ENCODE measurements at places on chromosomes 12 and 14.

GRCh38 chr14:97315790-97316189, 518.6 kb downstream of the VRK1 start:
- no peak for DNase-seq

DNA sequence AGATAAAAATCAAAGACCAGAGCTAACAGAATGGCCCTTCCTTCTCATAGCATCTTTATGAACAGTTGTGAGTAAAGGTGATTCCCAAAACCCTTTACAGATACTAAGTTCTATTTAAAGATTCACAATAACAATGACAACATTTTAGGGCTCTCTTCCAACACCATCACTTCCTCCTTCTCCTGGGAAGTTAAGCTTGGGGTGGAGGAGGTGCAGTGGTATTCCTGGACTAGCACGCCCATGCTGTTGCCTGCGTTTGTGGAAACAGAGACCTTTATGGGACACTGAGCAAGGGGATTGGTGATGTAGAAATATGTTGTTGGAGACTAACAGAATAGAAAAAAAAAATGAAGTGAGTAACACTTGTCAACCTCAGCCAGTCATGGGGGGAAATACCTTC, 22.5 kb downstream of the SYNE2 start:
- no peak for DNase-seq

- DNase-seq = no peak
These were observed 73.9 kb upstream of the HIF1A start for GRCh38 chr14:61621444-61621843.

- DNase-seq = no peak
These were observed 31.7 kb downstream of the TDG start for GRCh38 chr12:103997286-103997900.

- DNase-seq = no peak
These were observed 21.2 kb downstream of the TRIM9 start for GRCh38 chr14:51073731-51074130.

DNA sequence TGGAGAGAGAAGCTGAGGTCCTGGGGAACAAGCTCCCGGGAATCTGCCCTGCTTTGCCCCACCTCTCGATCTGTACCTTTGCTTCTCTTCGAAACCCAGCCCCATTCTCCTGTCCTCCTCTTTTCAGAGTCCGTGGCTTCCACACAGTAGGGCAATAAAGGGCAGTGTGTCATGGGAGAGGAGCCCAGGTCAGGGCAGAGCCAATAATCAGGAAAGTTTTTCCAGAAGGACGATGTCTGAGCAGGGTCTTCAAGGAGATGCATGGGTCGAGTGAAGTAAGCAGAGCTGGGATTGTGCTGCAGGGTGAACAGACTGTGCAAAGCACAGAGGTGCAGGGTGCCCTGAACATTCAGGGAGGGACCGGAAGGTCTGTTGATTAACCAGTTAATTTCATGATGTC, 22.1 kb upstream of the SERPINA4 start:
- DNase-seq = no peak

GRCh38 chr12:94031763-94032162, 116.6 kb upstream of the PLXNC1 start:
- DNase-seq = no peak

GRCh38 chr12:51025338-51025835, 797 bp downstream of the SLC11A2 start:
- DNase-seq = no peak

- no peak for DNase-seq
These were observed 26.7 kb downstream of the OR10P1 start for GRCh38 chr12:55663391-55663790.

DNA sequence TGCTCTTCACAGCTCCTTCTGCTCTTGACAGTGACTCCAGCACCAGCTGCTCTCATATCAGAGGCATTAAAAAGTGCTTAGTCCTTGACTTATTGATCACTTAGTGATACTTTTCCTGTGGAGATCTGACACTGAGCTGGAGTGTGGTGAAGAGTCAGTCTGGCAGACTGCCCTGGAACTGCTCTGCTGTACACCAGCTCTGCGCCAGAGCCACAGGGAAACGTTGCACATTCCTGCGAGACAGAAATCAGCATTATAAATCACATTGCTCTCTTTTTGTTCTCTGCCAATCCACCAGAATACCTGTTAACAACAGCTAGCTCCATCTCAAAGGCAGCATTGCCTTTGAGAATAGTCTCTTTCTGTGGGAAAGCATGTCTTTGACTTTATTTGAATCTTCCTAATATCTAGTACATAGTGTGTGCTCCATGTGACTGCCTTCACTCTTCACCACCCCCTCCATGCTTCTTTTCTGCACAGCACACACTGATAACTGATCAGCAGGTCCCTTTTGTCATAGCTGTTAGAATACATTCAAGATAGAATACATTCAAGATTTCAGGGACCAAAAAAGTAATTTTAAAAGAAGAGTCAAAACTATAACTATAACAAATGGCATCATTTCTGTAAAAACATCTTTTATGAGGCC, 48.2 kb upstream of the VSX2 start:
- no peak for DNase-seq

GRCh38 chr12:112116232-112117060, 7.9 kb upstream of the NAA25 start:
- DNase-seq = no peak

- DNase-seq = no peak
These were observed 176.0 kb downstream of the CHST11 start for GRCh38 chr12:104632724-104633201.

DNA sequence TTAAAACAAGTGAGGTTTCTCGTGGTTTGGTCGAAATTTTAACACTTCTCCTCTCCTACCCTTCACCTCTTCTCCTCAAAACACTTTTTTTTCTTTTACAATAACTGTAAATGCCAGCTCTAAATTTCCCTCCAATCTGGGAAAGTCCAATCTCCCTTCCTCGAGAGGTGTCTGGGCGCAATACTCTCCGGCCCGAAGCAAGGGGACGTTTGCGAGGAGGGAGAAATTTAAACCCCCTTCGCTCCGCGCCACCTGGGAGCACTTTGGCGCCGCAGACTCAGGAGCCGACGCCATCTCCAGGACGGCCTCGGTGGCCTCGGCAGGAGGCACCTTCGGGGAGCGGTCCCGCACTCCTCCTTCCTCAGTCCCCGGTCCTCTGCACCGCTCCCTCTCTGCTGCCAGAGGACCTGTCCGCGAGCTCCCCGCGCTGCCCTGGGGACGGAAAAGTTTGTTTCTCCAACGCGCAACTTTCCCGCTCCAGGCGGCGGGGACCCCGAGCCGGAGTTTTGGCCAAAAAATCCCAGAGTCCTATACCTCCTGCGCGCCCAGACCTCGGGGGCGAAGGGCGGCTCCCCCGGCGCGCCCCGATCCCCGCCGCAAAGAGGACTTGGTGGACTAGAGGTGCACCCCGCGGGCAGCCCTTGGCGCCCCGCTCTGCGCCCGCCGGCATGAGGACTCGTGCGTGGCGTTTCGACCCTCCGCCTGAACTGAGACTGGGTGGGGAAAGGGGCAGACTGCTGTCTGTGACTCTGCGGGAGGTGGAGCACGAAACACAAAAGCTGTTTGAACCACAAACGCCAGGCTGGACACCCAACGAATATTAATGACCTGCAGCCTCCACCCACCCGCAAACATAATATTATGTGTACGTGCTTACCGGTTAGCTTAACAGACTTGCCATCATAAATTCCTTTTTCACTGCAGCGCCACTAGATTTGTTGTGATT, 95.2 kb upstream of the HMGA2 start:
- DNase-seq = no peak

DNA sequence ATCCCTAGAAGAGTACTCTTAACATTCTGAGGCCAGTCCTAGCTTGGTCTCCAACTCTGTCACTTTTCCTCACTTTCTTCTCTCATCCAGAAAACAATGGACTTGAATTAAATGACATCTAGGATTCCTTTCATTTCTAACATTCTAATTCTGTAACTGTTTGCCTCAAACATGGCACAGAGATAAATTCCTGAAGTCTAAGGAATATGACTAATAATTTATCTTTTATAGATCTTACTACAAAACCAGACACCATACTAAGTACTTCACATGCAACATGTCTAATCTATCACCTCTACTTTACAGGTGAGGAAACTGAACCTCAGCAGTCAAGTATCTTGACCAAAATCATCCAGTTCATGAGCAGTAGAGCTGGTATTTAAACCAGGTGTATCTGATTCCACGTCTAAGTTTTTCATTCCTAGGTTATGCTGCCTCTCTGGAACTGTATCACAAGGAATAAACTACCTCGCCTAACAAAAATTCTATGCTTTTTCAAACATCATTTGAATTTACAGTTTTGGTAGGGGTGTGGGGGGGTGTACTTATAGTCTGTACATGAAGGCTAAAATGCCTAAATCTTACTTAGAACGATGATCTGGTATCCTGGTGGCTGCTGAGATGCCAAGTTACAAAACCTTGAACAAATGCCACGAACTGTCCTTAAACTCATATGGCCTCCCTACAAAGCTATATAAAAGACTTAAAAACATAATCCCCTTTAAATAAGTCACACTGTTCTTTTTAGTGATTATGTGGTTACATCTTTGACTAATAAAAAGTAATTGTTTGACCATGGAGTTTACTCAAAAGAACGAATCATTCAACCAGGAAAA, 41.6 kb downstream of the ATXN2 start:
- no peak for DNase-seq

GRCh38 chr14:54572316-54572715, 5.4 kb downstream of the SAMD4A start:
- no peak for DNase-seq

GRCh38 chr12:25699454-25699853, 146.4 kb upstream of the LMNTD1 start:
- DNase-seq = no peak

GRCh38 chr12:122079033-122079531, 526 bp downstream of the MLXIP start:
- DNase-seq = no peak

DNA sequence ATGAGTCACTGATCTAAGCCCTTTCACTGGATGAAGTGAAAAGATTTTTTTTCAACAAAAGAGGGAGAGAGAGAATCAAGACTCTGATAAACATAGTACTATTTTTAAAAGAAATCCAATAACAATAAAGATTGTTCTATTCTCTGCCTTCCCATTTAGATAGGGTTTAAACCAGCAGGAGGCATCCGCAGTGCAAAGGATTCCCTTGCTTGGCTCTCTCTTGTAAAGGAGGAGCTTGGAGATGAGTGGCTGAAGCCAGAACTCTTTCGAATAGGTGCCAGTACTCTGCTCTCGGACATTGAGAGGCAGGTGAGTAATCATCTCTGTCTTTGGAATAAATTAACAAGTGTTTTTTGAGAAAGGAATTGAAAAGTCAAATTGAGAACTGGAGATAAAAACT, 124.9 kb downstream of the DERA start:
- DNase-seq = no peak

DNA sequence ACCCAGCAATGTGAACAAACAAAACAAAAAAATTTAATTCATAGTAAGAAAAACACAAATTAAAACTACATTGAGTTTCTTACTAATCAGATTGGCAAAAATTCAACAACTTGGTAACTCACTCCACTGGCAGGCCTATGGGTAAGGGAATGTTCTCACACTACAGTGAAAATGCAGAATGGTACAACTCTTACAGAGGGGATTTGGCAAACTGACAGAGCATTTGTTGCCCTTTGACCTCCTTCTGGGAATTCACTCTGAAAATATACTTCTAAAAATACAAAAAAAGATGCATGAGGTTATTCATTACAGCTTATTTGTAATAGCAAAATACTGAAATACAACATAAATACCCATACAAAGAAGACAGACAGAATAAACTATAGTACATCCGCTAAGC, 32.8 kb downstream of the ABCD2 start:
- no peak for DNase-seq

DNA sequence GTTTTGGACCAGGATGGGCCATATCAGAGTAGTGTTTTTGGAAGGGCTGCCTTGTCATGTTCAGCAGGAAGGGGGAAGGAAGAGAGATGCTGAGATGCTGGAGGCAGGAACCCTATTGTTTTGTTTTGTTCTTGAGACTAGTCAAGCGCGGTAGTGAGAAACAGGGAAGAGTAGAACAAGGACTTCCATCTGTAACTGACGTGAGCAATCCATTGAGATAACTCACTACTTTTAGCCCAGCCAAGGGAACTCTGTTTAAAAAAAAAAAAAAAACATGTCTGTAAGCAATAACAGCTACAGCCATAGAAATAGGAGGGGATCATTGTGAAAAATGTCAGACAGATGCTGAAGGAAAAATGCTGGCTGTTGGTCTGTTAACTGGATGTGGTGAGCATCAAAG, 34.0 kb downstream of the CD9 start:
- no peak for DNase-seq

GRCh38 chr14:99137913-99138571, 134.0 kb downstream of the BCL11B start:
- DNase-seq = no peak

- DNase-seq = no peak
These were observed 12.1 kb upstream of the EML1 start for GRCh38 chr14:99781091-99781490.

DNA sequence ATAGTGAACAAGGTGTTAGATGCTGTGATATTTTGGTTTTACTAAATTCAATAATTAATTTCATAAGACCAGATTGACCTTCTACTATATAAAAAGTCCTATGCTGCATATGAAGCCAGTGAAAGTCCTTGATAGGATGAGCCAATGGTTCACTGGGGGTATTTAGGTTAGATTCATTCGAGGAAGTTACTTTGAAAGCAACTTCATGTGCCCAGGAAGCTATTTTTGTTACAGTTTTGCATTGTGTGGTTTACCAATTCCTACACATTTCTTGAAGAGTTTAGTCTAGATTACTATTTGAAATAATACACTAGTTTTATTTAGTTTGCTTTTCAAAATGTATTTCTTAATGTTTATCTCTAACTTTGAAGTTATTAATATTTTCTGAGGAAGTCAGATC, 58.5 kb upstream of the RMST start:
- no peak for DNase-seq

DNA sequence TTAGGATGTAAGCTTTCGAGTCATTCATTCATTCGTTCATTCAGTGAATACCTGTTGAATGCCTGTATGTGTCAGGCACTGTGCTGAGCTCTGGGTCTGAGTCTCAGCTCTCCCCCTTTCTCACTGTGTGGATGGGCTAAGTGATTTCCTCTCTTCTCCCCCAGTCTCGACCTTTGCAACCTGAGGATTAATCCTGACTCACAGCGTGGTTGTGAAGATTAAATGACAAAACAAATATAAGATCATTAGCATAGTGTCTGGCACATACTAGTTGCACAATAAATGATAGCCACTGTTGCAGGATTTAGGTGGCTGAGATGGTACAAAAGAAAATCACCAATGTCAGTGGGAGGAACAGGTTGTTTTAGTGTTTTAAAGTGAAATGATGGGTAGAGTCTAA, 136.7 kb downstream of the GPR135 start:
- DNase-seq = no peak

DNA sequence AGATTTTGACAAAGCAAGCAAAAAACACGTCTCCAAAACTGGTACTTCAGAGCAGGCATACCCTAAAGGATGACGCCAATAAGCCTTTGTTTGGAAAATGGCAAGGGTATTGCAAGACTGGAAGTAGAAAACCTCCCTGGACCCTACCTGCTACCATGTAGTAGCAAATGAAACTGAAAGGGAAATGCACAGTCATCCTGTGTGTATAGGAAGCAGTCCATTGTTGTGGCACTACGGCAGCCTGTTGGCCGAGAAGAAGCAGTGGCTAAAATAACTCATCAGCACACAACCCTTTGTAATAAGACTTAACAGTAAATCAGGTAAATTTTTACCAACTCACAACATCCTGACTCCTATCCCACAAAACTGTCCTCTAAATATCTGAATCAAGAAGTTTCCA, 386.4 kb downstream of the RGS6 start:
- DNase-seq = no peak
